ENCODE measurements at places on chromosomes 1 and 21.

GRCh38 chr1:81007024-81007423, 793.7 kb upstream of the ADGRL2 start:
- no peak for DNase-seq

DNA sequence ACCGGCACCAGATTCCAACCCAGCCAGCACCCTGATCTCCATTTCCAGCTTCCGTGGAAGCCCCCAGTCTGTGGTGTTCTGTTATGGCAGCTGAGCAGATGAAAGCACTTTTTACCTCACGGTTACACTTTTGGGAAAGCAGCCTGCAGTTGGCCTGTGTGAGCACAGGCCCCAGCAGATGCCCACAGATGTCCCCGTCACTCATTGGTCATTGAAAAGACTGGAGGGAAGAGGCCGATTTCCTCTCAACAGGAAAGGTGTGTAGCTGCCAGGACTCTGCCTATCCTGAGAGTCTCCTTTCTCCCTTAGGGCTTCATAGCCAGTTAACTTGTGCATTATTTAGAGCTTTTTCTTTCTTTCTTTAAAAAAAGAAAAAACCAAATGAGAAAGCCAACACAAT, 123.0 kb downstream of the PCBP3 start:
- no peak for DNase-seq

DNA sequence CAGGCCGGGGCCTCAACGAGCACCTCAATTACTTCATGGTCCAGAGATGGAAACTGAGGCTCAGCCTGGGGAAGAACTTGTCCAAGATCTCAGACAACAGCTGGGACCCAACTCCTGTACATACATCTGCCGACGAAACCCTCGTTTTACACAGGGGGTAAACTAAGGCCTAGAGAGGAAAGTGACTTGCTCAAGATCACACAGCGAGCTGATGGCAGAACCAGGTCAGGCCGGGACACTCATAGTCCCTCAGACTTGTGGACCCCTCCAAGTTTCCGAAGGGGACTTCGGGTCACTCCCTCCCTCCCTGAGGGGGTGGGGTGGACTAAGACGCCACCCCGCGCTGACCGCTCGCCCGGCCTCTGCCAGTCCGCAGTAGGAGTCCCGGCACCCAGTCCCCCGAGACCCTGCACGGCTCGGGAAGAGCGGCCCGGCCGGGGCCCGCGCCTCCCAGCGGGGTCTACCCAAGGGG, 430 bp downstream of the WASF2 start:
- DNase-seq = no peak

GRCh38 chr1:228008391-228009115, 1.8 kb downstream of the WNT3A start:
- no peak for DNase-seq

DNA sequence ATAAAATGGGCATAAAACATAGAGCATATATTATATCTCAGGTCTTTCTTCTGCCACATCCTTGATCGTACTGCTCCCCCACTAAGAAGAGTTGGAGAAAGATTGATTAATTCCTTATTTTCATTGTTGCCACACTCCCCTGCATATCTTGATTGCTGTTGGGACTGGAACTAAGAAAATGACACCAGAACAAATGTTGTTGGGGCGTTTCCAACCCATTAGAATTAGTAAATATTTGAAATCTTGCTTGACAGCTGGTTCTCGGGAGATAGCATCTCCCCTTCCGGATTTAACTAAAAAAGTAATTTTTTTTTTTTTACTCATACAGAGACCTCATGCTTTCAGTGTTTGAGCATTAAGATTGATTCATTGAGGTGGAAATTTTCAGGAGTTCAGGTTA, 493.0 kb upstream of the PLXNA2 start:
- DNase-seq = no peak

Data from CD4-positive, alpha-beta T cell treated with Interleukin-12 subunit alpha and Interleukin-12 subunit beta, for 1 hour (primary cell).